NCI-H1105 treated with DMSO at 0.1 percent for 48 hours (cell line): ENCODE measurements at places on chromosomes 1 and 21.

DNA sequence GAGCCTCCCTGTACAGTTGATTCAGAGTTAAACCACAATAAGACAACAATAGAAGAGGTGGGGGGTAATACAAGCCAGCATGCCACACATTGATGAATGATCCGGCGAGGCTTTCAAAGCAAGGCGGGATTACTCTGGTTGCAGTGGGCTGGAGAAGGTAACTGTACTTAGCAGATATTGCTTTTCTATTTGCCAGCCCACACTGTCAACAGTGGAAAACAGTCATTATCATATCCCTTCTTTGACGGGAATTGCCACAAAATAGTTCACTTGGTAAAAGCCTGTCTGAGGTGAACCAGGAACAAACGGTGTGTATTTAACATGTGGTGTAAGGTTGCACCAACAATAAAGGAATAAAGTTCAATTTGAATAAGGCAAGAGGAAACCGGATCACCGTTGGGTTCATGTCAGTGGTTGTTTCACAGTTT lies 5.8 kb upstream of the KCNJ15 start:
- no peak for DNase-seq

DNA sequence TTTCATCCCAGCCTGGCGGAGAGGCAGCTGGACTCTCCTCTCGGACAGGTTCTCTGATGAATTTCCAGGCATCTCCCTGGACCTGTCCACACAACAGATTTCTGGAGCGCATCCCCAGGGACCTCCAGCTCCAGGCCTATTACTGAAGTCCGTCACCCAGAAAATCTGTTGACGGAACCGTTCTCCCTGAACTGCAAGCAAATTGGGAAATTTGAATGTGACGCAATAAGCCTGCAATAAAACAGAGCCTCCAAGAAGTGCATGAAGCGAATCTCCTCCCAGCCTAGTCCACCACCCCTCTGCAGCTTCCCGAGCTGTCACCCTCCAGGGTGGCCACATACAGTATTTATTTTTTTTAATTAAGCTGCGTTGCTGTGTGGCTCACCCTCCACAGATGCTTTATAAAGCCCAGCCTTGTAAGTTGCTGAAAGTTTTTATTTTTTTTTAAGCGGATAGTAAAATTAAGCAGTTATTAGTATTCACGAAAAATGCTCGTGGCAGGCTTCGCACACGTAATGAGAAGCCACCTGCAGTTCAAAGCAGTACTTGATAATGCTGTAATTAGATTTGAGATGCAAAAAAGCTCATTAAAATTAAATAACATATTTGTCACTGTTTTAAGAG lies 173.3 kb downstream of the CAMTA1 start:
- no peak for DNase-seq

DNA sequence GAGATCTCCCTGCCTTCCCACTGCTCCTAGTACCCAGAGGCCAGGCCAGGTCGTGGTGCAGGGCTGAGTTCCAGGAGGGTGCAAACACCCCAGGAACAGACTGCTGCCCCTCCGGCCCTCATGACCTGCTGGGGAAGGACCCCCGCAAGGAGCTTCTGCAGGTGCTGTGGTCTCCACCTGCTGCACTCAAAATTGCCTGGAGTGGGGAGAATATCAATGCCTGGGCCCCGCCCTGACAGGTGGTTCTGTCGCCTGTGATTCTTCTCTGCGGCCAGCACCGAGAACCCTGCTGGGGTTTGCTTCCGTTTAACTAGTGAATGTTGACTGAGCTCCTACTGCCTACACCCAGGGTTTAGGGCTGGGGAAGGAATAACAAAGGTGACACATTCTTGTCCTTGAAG lies 2.1 kb upstream of the TFF3 start:
- DNase-seq: peak; percentile 7

GRCh38 chr1:228960705-228961104 lies 225.4 kb downstream of the RHOU start:
- no peak for DNase-seq

DNA sequence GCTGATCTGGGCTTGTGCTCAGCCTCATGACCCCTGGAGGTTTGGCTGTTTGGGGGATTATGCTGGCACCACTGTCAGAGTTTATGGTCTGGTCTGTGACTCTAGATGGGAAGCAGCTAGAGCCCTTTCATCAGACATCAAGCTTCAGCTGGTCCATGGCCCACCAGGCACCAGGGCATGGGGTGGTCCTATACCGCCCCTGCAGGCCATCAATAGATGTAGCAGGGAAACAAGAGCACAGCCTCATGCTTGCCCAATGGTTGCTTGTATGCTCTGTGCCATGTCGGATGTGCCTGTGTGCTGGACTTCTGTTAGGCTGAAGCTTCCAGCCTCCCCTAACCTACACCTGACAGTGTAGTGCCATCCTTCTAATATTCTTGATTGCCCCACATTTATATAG lies 71.1 kb upstream of the CD34 start:
- no peak for DNase-seq

GRCh38 chr1:233057836-233058235 lies 107.4 kb downstream of the NTPCR start:
- DNase-seq: no peak

GRCh38 chr1:1099506-1100183 lies 16.2 kb downstream of the C1orf159 start:
- DNase-seq: no peak

DNA sequence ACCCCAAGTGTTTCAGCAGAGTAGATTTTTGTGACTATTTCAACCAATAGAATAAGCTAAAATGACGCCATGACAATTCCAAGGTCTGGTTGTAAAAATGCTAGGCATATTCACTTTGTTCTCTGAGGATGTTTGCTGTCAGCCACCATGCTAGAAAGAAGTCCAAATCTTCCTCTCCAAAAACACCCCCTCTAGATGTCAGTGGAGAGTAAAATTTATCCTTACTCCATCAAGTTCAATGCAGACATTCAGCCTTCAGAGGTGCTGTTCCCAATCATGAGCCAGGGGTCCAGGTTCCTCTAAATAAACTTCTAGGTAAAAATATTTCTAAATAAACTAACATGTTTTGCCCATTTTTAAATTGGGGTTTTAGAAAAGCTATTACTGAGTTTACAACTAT lies 395.4 kb upstream of the ADAMTS5 start:
- DNase-seq: no peak

DNA sequence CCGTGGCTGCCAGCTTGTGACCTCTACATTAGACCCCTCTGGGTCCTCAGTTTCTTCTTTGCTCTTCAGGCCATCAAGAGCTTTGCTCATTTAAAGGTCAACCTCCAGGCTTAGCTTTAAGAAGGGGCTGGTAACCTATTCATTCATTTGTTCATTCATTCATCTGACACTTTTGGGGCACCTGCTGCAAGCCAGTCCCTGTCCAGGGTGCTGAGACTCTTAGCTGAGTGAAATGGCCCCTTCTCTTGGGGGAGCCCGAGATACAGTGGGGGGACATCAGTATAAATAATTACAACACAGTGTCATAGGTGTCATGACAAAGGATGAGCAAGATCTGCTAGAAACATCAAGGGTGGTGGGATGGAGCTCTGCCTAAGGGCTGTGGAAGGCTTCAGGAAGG lies 10.5 kb upstream of the TTC4 start:
- no peak for DNase-seq

DNA sequence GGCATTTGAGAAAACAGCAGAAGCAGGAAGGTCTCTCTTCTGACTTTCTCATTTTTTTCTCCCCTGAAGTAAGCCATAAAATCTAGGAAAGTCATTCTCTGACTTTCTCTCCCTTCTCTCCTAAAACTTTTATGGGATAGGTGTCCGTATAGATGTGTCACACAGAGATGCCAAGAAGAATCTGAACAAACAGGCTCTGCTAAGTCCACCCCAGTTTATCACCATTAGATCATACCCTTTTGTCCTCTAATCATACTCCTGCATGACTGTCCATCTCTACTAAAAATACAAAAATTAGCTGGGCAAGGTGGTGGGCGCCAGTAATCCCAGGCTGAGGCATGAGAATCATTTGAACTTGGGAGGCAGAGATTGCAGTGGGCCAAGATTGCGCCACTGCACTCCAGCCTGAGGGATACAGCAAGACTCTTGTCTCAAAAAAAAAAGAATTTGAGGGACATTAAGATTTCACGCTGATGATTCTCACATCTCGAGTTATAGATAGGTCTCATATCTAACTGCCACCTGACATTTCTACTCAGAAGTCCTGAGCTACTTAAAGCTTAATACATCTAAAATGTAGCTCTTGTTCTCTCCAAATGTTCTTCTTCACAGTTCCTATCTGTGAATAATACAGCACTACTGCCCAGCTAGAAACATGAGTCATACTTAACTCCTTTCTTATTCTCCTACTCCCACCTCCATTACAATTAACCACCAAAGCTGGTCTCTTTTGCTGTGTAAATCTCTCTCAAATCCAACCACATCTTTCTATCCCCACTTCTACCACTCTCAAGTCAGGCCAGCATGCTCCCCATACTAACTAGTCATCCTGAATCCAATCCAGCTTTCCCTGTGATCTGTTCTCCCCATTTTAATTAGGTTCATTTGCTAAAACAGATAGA lies 47.7 kb downstream of the ZNF644 start:
- no peak for DNase-seq

- no peak for DNase-seq
Measured at GRCh38 chr1:160781186-160781766, 14.7 kb upstream of the LY9 start.

- DNase-seq: no peak
Measured at GRCh38 chr1:156887734-156888133, 5.8 kb upstream of the PEAR1 start.

GRCh38 chr1:97066860-97067259 lies 345.3 kb downstream of the PTBP2 start:
- DNase-seq: no peak

DNA sequence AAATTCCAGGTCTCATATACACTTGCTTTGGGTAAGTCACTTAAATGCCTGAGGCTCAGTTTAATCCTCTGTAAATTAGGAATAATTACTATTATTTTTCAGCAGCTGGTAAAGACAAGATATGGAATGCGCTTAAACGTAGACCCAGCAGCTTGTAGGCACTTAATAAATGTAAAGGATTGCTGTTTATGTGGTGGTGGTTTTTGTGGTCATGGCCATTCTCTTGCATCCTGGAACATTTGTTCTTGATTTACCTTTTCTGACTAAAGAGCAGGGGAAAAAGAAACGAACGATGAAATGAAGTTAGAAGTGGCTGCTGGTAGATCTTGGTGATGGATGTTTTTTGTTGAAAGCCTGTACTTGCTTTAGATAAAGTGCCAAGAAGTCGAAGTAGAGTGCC lies 195.0 kb upstream of the FOXD3 start:
- DNase-seq: no peak
